Stimulated activated CD8-positive, alpha-beta memory T cell treated with anti-CD3 and anti-CD28 coated beads, Interleukin-4, amount 100 ng/mL, for 48 hours (primary cell): ENCODE measurements at places on chromosomes 7 and 10.

DNA sequence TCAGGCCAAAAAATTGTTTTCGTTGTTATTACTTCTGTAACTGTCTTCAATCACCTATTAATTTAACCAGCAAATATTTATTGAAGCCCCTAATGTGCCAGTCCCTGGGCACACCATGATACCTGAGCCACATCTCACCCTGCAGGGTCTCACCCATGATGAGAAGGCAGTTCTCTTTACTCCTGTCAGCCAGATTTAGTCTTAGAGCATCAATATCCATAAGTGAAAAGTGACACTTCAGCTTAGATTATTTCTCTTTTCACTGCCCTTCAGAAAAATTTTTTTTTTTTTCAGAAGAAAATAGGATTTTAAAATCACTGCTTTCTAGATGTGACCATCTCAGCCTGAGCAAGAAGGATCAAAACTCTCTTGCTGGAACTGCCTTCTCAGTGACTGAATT lies 258.6 kb upstream of the NFE2L3 start:
- no peak for DNase-seq

- DNase-seq = no peak
These were observed 363.8 kb downstream of the SEMA3D start for GRCh38 chr7:84822941-84823510.

- no peak for DNase-seq
These were observed 663.6 kb downstream of the GRM8 start for GRCh38 chr7:126589068-126589684.

DNA sequence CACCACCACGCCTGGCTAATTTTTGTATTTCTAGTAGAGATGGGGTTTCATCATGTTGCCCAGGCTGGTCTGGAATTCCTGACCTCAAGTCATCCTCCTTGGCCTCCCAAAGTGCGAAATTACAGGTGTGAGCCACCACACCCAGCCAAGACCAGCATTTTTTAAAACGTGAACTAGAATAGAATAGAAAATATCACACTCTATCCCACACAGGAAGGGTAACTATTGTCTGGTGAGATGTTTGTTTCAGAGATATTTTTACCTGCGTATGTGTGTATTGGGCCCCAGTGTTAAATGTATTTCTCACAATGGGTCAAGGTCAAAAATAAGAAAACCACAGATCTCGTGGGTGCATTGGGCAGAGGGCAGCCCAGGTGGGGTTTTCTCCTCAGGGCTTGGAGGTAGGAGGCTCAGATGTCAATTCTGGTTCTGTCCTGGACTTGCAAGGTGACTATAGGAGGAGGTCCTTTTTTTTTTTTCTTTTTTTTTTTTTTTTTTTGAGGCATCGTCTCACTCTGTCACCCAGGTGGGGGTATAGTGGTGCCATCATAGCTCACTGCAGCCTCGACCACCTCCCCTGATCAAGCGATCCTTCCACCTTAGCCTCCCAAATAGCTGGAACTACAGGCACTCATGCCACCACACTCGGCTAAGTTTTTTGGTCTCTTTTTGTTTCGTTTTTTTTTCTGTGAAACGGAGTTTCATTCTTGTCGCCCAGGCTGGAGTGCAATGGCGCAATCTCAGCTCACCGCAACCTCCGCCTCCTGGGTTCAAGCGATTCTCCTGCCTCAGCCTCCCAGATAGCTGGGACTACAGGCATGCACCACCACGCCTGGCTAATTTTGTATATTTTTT lies 19.0 kb downstream of the SH2B2 start:
- no peak for DNase-seq

GRCh38 chr7:105196473-105196872 lies 182.5 kb downstream of the KMT2E start:
- no peak for DNase-seq

- no peak for DNase-seq
These were observed 39.1 kb downstream of the NHLRC2 start for GRCh38 chr10:113893570-113893969.

DNA sequence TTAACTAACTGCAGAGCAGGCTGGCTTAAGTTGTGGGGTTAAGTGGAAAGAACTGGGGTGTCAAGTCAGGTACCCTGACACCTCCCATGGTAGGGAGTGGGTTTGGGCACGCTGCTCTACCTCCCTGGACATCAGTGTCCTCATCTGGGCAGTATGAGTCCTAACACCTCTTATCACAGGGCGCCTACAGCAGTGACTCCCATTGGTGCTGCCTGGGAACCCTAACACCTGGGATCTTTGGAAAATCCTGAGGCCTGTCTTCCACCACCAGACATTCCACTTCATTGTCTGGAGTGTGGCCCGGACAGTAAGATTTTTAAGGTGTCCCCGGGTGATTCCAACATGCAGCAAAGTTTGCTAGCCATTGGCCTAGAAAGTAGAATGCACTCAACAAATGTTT lies 239.1 kb downstream of the SKAP2 start:
- DNase-seq = no peak

GRCh38 chr7:54112567-54112966 lies 429.6 kb upstream of the VSTM2A start:
- DNase-seq = no peak

GRCh38 chr7:28625432-28625831 lies 213.1 kb downstream of the CREB5 start:
- no peak for DNase-seq

DNA sequence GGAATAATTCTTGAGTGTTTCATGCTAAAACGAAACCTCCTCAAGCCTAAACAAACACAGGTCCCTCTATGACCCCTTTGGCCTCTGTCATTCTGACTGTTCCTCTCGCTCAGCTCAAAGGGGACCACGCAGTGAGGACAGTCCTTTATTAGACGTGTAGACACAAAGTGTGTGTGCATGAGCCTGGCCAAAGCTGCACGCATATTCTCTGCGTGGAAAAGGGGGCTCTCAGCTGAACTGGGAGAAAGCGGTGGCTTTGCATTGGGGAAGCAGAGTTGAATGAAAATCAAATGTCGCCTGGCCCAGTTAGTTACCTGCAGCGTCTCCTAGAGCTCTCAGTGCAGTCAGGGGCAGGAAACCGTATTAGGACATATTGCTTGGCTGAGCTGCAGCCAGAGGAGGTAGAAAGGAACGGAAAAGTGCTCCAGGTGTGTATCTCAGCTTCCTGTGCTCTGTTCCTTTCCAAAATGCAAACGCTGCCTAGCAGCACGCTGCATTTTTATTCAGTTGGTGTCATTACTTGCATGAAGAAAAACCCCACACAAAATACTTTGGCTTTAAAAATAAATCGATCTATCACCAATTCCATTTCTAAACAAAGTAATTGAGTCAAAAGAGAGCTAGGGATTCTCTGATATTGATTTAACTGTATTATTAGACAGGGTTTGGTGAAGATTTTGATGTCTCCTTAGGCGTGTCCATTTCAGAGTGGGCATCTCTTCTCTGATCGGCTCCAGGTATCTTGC lies 4.9 kb downstream of the GATA3 start:
- peak; percentile 39 for DNase-seq

DNA sequence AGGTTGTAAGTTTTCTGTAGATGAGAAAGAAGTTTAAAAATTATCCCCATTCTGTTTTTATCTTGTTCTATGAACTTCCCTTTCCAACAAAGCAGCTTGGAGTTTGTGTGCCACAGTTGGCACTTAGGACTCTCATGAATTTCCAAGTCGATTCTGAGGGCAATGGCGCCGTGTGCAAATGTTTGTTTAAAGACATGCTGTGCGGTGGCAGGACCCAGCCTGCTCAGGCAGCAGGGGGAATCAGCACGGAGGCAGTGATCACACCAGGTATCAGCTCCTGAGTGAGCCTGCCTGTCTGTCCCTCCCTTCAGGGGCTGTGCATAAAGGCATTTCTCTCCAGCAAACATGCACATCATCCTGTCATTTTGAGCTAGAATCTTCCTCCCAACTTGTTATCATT lies 109.8 kb upstream of the WDR11 start:
- DNase-seq = no peak

DNA sequence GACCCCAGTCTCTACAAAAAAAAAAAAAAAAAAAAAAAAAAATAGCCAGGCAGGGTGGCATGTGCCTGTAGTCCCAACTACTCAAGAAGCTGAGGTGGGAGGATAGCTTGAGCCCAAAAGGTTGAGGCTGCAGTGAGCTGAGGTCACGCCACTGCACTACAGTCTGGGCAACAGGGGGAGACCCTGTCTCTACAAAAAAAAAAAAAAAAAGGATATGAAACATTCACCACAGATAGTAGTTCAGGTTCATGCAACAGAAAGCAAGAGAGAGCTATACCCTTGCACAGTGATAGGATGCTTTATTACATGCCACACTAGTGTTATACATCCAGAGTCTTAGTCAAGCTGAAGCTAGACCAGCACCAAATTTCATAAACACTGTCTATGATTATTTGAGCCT lies 148.4 kb upstream of the KAT6B start:
- no peak for DNase-seq

- DNase-seq = no peak
These were observed 1.3 kb downstream of the SH2B2 start for GRCh38 chr7:102287981-102288278.

- no peak for DNase-seq
These were observed 15.6 kb downstream of the SMKR1 start for GRCh38 chr7:129517931-129518330.

DNA sequence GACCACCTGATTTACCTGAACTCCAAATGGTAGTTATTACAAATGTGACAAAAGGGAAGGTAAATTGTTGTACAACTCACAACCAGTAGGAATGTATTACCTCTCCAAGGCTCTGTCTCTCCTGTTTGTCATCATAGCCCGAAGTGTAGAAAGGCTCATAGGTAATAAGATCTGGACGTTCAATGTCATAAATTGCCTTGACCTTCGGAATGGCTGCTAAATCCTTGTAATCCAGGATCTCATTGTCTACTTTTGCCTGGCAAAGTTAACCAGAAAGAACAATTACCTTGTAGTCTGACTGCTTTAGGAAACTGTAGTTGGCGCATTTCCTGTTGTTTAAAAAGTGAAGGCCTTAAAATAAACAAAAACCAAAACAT lies 68.6 kb upstream of the AFAP1L2 start:
- no peak for DNase-seq

DNA sequence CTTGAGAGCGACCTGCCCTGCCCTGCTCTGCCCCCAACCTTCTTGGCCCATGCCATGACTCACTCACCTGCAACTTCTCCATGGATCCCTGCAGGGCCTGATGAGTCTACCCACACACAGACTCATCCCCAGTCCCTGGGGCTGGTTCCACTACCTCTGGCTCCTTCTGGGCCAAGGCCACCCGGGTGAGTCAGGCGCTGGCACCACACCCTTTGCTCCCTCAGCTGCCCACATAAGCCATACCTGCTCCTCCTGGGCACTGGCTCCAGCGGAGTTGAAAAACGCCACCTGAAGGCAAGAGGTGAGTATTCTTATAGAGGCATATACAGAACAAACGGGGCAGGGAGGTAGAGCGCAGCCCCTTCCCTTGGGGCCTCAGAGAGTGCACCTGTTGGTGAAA lies 16.2 kb upstream of the MTPAP start:
- DNase-seq = no peak

DNA sequence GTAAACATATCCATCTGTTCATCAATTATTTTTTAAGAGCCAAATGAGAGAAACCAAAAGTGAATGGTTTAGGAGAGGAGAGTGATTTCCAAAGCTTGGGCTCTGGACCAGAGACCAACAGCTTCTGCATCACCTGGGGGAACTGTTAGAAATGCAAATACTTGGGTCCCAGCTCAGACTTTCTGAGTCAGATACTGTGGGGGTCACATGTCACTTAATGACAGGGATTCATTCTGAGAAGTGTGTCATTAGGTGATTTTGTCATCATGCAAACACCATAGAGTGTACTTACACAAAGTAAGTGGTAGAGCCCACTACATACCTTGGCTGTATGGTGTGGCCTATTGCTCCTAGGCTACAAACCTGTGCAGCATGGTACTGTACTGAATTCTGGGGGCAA lies 128.5 kb upstream of the PRR15 start:
- no peak for DNase-seq

GRCh38 chr7:29806995-29807841 lies 910 bp downstream of the WIPF3 start:
- DNase-seq = no peak

DNA sequence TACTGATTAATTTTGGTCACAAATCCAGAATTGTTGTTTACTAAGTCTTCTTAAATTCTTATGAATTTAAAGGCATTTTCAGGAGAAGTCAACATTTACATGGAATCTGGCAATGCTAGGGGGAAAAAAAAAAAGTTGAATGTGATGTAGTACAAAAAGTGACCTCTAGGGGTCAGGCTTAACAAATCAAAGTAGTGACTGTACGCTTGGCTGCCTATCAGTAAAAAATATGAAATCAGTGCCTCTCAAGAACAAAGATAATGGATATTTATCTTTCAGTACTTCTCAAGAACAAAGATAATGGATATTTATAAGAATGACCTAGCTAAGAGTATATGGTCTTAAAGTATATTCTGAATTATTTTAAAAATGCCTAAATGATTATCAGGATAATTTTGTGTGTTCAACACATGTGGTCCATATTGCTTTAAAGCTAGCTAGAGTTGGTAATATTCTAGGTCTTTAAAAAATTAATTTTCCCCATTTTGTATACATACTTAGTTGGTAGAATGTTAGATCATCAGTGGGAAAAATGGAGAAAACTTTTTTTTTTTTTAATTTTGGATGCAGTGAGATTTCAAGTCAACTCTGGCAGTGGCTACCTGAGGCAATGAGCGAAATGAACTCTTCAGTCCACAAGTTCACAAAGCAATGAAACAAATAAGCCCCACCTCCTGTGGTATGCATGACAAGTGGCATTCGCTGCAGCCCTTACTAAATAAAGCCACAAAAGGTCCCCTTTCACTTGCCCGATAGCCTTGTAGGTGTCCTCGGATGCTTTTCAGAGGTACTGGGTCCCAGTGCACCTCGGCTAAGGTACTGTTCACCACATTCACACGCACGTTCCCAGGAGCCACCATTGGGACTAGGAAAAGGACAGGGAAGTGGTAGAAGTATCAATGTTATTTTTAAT lies 51.2 kb upstream of the LAMB4 start:
- DNase-seq = no peak

- no peak for DNase-seq
These were observed 146.8 kb downstream of the PKD1L1 start for GRCh38 chr7:47801423-47801822.

- no peak for DNase-seq
These were observed 8.3 kb upstream of the GNAT3 start for GRCh38 chr7:80520199-80520598.

- DNase-seq = no peak
These were observed 44.7 kb downstream of the AVL9 start for GRCh38 chr7:32539919-32540531.

- DNase-seq = no peak
These were observed 384.0 kb downstream of the RPS24 start for GRCh38 chr10:78417425-78418370.

- DNase-seq = peak; percentile 66
These were observed 776 bp downstream of the PEX1 start for GRCh38 chr7:92527300-92528187.

DNA sequence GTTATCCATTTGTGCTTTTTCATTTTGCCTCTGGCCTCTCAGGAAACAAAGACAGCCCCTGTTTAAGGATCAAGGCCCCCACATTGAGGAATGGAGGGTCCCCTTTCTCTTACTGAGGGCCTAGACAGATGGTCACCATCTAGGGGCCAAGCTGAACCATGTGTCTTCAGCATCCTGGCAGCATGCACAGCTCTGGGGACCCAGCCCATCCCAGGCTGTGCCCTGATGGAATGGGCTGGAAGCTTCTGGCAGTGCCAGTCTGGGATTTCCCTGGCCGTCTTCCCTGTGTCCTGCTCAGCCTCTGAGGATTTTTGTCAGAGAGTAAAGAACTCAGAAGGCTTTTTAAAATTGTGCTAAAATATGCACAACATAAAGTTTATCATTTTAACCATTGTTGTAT lies 116.8 kb downstream of the ITIH5 start:
- no peak for DNase-seq

GRCh38 chr7:69412331-69413146 lies 185.7 kb upstream of the AUTS2 start:
- DNase-seq = peak; percentile 23
